Right lobe of liver (tissue), 6 donors: ENCODE measurements at places on chromosomes 5 and 9. TPM values are rescaled to one million over a fixed set of nuclear protein-coding genes. Genes with fewer than 3 reads are reported as not detected.
A peak's percentile ranks its signal among the peaks of the same experiment; 100 is the strongest.

GRCh38 chr5:132528866-132529634 lies 14.3 kb downstream of the IL5 start:
- no peak overlapping the region for H3K27ac ChIP-seq
- H3K4me1 ChIP-seq: no peaks in the 10 kb centered on the region
- no peaks in the 10 kb centered on the region for H3K36me3 ChIP-seq
- H3K4me3 ChIP-seq: no peak overlapping the region
- no peak for DNase-seq

- no peak for DNase-seq
- H3K27ac ChIP-seq: no peak overlapping the region
- no peaks in the 10 kb centered on the region for H3K4me1 ChIP-seq
- no peak overlapping the region for H3K4me3 ChIP-seq
Observed at GRCh38 chr9:8648271-8648845, 848.8 kb upstream of the DMAC1 start.

DNA sequence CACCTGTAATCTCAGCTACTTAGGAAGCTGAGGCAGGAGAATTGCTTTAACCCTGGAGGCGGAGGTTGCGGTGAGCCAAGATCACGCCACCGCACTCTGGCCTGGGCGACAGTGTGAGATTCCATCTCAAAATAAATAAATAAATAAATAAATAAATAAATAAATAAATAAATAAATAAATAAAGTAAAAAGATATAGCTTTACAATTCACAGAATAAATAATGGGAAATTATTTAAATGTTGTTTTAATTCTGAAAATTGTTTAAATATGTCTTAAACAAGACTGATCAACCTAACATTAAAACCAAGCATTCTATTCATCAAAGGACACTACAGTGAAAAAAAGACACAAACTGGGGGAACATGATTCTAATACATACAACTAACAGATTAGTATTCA lies 357.1 kb downstream of the CTNND2 start:
- no peaks in the 10 kb centered on the region for H3K36me3 ChIP-seq
- no peak overlapping the region for H3K4me3 ChIP-seq
- no peaks in the 10 kb centered on the region for H3K4me1 ChIP-seq
- H3K27me3 ChIP-seq: no peaks in the 10 kb centered on the region

DNA sequence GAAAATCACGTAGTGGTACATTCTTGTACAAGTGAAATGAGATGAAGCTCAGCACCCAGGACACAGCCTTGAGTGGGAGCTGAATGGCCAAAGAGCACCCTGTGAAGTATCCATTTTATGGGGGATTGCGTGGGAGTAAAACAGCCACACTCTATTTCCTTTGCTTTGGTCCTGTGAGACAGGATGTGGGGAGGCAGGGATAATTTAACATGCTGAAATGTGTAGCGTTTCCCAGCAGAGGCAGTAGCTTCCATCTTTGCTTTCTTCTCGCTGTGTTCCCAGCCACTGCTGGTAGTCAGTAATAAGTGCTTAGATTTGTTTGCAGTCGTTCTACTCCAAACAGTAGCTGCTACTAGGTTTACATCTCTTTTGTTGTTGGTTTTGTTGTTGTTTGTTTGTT lies 4.4 kb downstream of the IL31RA start:
- H3K36me3 ChIP-seq: no peaks in the 10 kb centered on the region
- no peak for DNase-seq
- H3K4me3 ChIP-seq: no peak overlapping the region
- no peaks in the 10 kb centered on the region for H3K4me1 ChIP-seq
- no peak overlapping the region for H3K27ac ChIP-seq
- no peaks in the 10 kb centered on the region for H3K27me3 ChIP-seq

- H3K27ac ChIP-seq: no peak overlapping the region
- no peaks in the 10 kb centered on the region for H3K27me3 ChIP-seq
- H3K4me1 ChIP-seq: peaks cover 3% of the 10 kb centered on the region
Observed at GRCh38 chr9:124781967-124782660, 5.2 kb downstream of the OLFML2A start.

DNA sequence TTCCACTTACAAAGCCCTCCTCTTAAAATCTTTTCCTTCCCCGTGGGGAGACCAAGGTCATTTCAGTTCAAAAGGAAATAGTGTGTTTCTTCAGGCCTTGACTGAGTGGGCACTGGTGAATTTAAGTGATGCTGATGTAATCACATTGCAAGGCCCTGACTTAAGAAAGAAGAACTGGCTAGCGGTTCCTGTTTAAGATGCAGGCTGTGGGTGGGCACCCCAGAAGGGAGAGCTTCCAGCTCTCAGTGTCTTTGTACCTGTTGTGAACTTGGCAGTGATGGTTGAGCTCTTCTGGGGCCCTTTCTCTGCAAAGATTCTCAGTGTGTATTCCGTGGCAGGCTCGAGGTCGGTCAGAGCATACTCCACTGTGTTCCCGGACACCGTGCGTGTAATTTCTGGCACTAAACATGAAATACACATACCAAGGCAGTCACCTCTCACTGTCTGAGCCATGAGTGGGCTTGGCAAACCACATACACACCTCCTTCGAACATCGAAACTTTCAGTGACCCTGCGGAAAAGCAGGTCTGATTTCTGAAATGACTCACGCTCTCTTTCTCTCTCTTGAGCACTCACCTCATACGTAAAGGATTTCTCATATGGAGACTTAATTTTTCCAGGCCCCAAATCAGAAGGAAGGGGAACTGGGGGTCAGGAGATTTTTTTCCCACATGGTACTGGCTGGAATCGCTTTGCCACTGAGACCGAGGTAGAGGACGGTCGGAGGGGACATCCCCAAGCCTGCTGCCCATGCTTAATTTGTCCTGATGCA lies 81.9 kb downstream of the TNC start:
- no peak for DNase-seq
- no peaks in the 10 kb centered on the region for H3K4me1 ChIP-seq
- H3K4me3 ChIP-seq: no peak overlapping the region
- no peaks in the 10 kb centered on the region for H3K27me3 ChIP-seq
- no peaks in the 10 kb centered on the region for H3K36me3 ChIP-seq
- H3K27ac ChIP-seq: no peak overlapping the region

DNA sequence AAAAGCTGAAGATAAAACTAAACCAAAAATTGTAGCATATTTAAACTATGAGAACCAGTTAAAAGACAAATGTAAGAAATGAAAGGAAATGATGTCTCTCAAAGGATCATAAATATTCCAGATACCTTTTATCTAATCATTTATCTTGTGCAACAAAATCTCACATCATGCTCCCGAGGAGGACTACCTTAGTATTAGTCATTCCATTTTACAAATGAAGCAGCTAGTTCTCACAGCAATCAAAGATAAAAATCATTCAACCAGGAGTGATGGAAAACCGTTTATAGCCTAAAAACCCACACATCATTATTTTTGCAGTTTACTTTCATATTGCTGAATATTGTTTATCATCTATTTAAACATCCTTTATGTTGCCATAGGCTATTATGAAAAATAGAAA lies 190.0 kb downstream of the CDH12 start:
- no peak overlapping the region for H3K4me3 ChIP-seq
- no peaks in the 10 kb centered on the region for H3K4me1 ChIP-seq
- H3K36me3 ChIP-seq: no peaks in the 10 kb centered on the region
- no peaks in the 10 kb centered on the region for H3K27me3 ChIP-seq

DNA sequence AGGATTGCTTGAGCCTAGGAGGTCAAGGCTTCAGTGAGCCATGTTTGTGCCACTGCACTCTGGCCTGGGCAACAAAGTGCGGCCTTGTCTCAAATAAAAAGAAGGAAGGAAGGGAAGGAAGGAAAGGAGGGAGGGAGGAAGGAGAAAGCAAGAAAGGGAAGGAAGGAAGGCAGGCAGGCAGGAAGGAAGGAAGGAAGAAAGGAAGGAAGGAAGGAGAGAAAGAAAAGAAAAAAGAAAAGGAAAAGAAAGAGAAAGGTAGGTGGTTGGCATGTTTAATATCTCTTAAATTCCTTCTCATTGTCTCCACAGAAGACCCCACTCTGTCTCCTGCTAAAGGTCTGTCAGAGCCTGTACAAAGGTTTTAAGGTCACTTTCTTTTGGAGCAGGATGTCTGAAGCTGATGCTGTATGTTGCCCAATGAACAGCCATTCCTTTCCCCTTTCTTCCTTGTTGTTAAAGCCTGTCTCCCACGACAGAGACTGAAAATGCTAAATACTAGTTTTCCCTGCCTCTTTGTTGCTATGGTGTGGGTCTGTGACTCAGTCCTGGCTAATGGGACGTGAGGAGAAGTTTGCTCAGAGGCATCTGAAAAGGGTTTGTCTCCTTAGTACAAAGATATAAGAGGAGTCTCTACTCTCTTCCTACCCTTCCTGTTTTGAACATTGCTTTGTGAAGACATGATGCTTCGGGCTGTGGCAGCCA lies 213.3 kb downstream of the PCSK1 start:
- H3K4me3 ChIP-seq: no peak overlapping the region
- no peak overlapping the region for H3K27ac ChIP-seq
- DNase-seq: no peak
- no peaks in the 10 kb centered on the region for H3K27me3 ChIP-seq

- H3K4me1 ChIP-seq: no peaks in the 10 kb centered on the region
- no peak for DNase-seq
- no peaks in the 10 kb centered on the region for H3K27me3 ChIP-seq
- H3K4me3 ChIP-seq: no peak overlapping the region
Observed at GRCh38 chr5:59569608-59570334, 323.8 kb downstream of the PDE4D start.

GRCh38 chr9:120331913-120332312 lies 248.1 kb downstream of the CDK5RAP2 start:
- no peaks in the 10 kb centered on the region for H3K36me3 ChIP-seq
- no peak overlapping the region for H3K27ac ChIP-seq
- no peak for DNase-seq

- no peak overlapping the region for H3K27ac ChIP-seq
- no peak for DNase-seq
- no peaks in the 10 kb centered on the region for H3K36me3 ChIP-seq
- H3K4me3 ChIP-seq: no peak overlapping the region
Observed at GRCh38 chr9:35422753-35423152, 67.2 kb upstream of the RUSC2 start.

DNA sequence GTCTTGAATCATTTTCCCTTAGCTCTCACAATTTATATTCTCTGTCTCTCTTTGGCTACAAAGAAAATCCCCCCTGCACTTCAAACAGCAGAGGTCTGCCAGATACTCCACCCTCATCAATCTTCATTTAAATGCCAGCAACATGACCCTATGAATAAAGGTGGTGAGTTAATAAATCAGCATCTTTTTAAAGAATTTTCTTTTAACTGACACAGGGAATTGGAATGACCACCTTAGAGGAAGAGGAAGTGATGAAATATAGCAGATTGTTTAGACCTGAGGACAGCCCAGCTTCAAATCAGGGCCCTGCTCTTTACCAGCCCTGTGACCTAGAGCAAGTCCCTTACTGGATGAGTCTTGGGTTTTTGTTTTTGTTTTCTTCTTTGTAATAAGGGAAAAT lies 223.1 kb upstream of the PAPPA start:
- H3K4me1 ChIP-seq: no peaks in the 10 kb centered on the region
- no peak overlapping the region for H3K27ac ChIP-seq
- no peak for DNase-seq
- no peak overlapping the region for H3K4me3 ChIP-seq

DNA sequence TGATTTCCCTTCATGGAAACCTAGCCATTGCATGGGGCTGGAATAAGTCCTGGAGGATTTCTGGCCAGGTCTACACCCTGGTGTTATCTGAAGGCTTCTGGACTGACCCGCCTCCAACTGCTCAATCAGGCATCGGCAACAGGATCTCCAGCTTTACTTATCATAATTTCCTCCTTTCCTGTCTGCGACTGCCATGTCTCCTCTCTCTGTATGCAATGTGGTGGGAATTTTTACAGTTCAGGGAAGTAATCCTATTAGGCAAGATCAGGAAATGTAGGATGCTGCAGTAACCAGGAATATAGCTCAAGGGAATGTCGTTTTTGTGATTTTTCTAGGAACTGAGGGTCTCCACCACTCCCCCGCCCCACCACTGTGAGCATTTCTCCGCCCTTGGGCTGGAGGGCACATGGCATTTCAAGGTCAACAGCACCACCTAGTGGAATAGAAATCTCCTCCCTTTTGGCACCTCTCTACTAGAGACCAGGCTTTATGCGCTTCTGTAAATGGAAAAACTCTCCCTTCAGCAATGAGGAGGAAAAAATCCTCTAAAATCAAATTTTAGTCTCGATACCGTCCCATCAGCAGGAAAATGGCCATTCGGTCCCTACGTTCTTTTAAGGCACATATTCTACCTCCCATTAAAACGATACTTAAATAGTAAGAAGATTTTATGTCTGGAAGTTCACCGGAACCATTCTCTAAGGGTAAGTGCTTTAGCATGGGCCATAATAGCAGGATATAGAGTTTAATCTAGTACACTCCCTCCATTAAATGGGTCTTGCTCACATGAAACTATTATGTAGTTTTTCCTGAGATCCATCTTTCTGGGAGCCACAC lies 93.0 kb downstream of the YTHDC2 start:
- no peak overlapping the region for H3K27ac ChIP-seq
- H3K27me3 ChIP-seq: no peaks in the 10 kb centered on the region
- no peaks in the 10 kb centered on the region for H3K4me1 ChIP-seq
- peak; percentile 54 for DNase-seq
- H3K36me3 ChIP-seq: no peaks in the 10 kb centered on the region
- no peak overlapping the region for H3K4me3 ChIP-seq

GRCh38 chr5:168674893-168675482 lies 95.8 kb upstream of the PANK3 start:
- no peaks in the 10 kb centered on the region for H3K36me3 ChIP-seq
- no peaks in the 10 kb centered on the region for H3K4me1 ChIP-seq
- H3K27ac ChIP-seq: no peak overlapping the region
- no peak for DNase-seq
- H3K4me3 ChIP-seq: no peak overlapping the region

- H3K36me3 ChIP-seq: no peaks in the 10 kb centered on the region
- no peak overlapping the region for H3K4me3 ChIP-seq
- DNase-seq: no peak
- H3K27ac ChIP-seq: peak overlapping the region; percentile 16
- H3K27me3 ChIP-seq: no peaks in the 10 kb centered on the region
Observed at GRCh38 chr5:142784401-142784955, 14.3 kb downstream of the ARHGAP26 start.

Gene AKNA
- 9.2 TPM for total RNA-seq

Gene PKN3
- 4.9 TPM for total RNA-seq

Gene PCDHGA8
- 0.74 TPM for total RNA-seq

Gene LHX6
- total RNA-seq: 0.31 TPM

Gene ABLIM3
- total RNA-seq: 87.1 TPM

Gene APBA1
- total RNA-seq: 25.5 TPM

Gene SPARC
- 115 TPM for total RNA-seq
